Aorta (tissue), 5 donors: ENCODE measurements at places on chromosomes 1 and 21. TPM values are rescaled to one million over a fixed set of nuclear protein-coding genes. Genes with fewer than 3 reads are reported as not detected.

GRCh38 chr1:185406006-185406690, 89.1 kb upstream of the IVNS1ABP start:
- no peak for DNase-seq

The CELA3B gene
- total RNA-seq: 1.8 TPM

The OR2M3 gene
- not detected for total RNA-seq

The NRIP1 gene
- 37.1 TPM for total RNA-seq

GRCh38 chr21:42313501-42313969, 1.7 kb downstream of the TFF3 start:
- DNase-seq: no peak

- DNase-seq: peak; percentile 73
These were observed 53.8 kb downstream of the PLPP3 start for GRCh38 chr1:56525489-56526041.

GRCh38 chr1:171127501-171127900, 36.8 kb downstream of the FMO3 start:
- DNase-seq: no peak

GRCh38 chr1:119542492-119542946, 35.5 kb downstream of the HSD3B1 start:
- no peak for DNase-seq

The AUNIP gene
- total RNA-seq: not detected

DNA sequence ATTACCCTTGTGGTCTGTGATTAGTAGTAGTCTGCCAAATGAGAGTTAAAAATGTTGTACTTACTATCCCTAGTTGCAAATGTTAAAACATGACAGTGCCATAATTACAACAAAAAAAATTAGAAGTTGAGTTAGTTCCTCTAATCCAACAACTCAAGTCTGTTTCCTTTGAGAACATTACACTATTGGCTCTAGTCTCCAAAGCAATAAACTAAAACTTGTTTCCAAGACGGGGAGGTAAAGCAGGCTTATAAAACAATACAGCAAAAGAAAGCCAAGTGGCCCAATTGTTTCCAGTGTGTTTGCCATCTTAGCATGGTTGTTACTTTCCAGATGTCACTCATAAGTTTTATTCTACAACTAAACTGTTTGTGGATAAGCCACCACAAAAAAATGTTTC, 11.6 kb downstream of the KYAT3 start:
- DNase-seq: no peak

DNA sequence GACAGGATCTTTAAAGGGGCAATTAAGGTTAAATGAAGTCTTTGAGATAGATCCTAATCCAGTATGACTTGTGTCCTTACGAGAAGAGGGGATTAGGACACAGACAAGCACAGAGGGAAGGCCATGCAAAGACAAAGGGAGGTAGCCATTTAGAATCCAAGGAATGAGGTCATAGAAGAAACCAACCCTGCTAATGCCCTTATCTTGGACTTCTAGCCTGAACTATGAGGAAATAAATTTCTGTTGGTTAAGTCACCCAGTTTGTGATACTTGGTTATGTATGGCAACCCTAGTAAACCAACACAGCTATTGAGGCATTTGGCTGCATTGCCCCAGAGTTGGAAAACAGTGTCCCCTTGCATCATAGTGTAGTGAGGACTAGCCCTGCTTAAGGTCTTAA, 121.3 kb downstream of the MAST2 start:
- DNase-seq: no peak

GRCh38 chr1:143611159-143611558, 360.6 kb downstream of the FAM72C start:
- no peak for DNase-seq

The KCNQ4 gene
- 7.2 TPM for total RNA-seq

- DNase-seq: no peak
These were observed 21.1 kb downstream of the C2CD2 start for GRCh38 chr21:41932576-41933312.

The HLX gene
- total RNA-seq: 21.6 TPM

GRCh38 chr1:179745131-179745611, 2.1 kb downstream of the FAM163A start:
- DNase-seq: no peak

- DNase-seq: no peak
These were observed 725 bp downstream of the RTCA start for GRCh38 chr1:100266741-100267140.

The CYYR1 gene
- 24.8 TPM for total RNA-seq

The ITLN2 gene
- not detected for total RNA-seq

DNA sequence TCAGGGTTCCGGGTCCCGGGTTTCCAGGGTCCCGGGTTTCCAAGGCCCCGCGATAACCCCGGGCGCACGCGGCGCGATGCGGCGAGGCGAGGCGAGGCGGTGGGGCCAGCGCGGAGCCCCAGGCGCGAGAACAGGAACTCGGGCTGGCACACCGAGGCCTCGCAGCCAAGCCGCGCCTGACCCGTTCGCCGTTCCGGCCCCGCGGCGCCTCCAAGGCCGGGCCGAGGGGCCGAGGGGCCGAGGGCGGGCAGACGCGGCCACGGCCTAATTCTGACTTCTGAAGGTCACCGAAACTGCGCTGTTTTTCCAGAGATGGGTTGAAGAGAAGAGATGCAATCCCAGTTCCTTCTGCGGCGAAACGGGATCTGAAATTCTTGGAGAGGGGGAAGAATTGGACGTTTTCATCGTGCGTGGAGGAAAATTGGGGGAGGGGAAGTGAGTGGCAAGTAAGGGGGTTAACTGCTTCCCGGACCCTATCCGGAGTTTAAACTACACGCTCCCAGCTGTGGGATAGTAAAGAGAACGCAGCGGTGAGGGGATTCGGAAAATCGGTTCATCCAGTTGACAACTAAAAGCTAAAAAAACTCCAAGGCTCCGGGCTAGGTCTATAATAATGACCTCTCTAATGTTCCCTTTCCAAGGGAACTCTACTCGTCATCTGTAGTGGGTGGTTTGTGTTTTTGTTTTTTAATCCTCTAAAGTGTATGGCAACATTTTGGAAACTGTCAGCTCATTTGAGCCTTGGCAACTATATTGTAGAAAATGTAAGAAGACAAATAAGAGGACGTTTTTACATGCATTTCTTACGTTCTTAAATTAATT, 8.2 kb downstream of the TBX15 start:
- DNase-seq: no peak

DNA sequence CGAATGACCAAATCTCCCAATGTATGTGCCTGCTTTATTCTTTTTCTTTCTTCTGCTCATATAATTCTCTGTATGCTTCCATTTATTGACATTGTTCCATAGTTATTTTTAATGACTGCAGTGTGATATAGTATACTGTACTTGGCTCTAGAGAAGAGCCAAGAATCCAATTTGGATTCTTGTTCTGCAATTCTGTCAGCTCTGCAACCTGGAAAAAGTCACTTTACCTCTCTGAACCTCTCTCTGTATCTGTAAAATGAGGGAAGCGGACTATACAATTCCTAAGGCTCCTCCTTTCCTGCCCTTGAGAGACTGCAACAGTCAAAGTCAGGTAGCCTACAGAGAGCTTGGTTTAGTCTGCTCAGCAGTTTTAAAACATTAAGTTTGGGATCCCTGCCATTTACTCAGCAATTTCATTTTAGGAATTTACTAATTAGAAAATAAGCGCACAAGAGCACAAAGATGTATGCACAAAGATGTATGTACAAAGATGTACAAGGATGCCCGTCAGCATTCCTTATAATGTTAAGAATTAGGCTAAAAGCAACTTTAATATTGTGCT, 14.7 kb downstream of the DNAJC16 start:
- DNase-seq: no peak

The CRP gene
- 0.32 TPM for total RNA-seq

The FAM151A gene
- not detected for total RNA-seq

The LEPROT gene
- total RNA-seq: 101 TPM

The BMP8B gene
- 1.4 TPM for total RNA-seq

- no peak for DNase-seq
These were observed 6.5 kb downstream of the OR6P1 start for GRCh38 chr1:158563853-158564252.

DNA sequence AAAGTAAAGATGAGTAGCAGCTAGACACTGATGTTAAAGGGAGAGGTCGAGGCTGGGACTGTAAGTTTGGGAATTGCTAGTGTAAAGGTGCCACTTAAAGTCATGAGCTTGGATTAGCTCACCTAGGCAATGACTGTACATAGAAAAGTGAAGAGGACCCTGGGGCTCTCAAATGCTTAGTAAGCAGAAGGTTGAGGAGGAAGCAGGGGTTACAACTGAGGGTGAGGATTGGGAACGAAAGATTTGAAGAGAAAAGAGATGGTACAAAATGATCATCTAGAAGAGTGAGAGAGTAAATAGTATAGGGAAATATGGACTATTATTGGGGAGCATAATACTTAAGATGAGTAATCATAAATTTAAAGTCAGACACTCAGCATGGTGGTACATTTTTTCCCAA, 63.1 kb upstream of the TNFSF4 start:
- DNase-seq: no peak

DNA sequence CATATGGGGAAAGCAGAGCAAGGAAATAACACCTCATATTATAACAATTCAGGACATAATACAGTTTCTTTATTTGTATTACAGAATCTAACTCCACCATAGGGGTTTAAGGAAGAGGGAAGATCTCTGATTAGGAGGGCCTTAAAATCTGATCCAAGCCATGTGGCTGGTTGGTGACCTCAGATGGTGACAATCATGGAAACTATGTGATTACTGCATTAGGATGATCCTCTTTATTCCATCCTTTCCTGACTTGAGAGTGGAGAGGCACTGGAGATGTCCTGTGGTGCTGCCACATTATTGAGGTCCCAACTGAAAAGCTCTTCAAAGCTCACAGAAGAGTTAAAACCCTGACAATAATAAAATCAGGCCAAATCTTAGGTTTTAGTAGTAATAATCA, 168.1 kb upstream of the BEND5 start:
- DNase-seq: no peak
